GOT3 (cell line): ENCODE measurements at places on chromosomes 13 and 19.

DNA sequence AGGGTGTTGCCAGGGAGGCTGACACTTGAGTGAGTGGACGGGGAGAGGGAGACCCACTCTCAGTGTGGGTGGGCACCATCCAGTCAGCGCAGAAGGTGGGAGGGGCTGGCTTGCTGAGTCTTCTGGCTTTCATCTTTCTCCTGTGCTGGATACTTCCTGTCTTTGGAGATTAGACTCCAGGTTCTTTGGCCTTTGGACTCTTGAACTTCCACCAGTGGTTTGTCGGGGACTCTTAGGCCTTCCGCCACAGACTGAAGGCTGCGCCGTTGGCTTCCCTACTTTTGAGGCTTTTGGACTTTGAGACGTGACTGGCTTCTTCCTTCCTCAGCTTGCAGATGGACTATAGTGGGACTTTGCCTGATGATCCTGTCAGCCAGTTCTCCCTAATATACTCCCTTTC, 4.3 kb upstream of the LENG8 start:
- no peak for DNase-seq

- DNase-seq = no peak
These were observed at the start of gene STAP2 for GRCh38 chr19:4338441-4339355. STAP2 (minus strand) TSS chr19:4338827; CDS start chr19:4338753, 74 bp downstream.

DNA sequence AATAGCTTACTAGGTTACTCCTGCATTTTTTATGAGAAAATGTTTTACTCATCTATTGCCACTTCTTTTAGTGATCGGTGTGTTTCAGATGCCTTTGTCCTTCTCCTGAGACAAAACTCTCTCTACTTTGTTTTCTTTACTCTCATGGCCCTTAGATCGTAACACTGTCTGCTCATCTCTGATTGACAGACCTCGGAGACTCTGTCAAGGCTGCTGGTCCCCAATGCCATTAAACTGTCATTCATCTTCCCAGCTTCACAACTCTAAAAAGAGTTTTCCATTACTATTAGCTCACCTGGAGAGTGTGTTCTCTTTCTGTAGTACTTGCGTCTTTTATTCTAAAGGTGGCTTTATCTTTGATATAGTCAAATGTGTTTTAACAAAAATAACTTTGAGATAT, 765.2 kb downstream of the SLITRK1 start:
- DNase-seq = no peak

GRCh38 chr13:101026736-101027398, 352.3 kb upstream of the TMTC4 start:
- DNase-seq = no peak

GRCh38 chr19:37941782-37942515, 34.9 kb downstream of the SIPA1L3 start:
- DNase-seq = no peak

- DNase-seq = no peak
These were observed 54.9 kb downstream of the SLC7A9 start for GRCh38 chr19:32814624-32815023.

DNA sequence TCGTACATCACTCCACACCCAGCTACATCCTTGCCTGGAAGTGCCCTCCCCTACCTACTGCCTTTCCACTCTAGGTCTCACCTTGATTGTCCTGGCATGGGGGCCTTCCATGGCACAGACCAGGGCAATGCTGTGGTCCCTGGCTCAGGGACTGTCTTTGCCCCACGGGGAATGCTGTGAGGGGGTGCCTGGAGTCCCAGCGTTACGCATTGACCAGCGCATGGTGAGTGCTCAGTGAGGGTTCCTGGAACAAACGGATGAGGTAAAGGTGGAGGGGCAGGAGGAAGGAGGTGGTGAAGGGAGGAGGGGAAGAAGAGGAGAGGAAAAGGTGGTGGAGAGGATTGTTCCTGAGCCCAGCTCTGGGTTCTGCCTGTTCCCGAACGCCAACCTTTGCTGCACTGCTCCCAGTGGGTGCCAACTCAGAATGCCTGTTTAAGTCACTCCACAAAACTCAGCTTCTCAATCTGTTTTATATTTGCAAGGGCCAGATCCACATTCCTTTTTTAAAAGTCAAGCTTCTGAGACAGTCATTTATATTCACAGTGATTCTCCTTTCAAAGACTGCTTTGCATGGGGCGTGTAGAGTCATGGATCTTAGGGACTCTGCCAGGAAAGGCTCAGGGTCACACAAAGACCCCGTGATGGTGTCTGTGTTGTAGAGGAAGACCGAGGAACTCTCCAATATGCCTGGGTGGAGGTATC, 40.8 kb downstream of the CHST8 start:
- DNase-seq = no peak

- no peak for DNase-seq
These were observed 62.0 kb downstream of the PARP4 start for GRCh38 chr13:24450530-24450929.

GRCh38 chr19:11931051-11931450, 6.1 kb downstream of the ZNF700 start:
- DNase-seq = no peak

DNA sequence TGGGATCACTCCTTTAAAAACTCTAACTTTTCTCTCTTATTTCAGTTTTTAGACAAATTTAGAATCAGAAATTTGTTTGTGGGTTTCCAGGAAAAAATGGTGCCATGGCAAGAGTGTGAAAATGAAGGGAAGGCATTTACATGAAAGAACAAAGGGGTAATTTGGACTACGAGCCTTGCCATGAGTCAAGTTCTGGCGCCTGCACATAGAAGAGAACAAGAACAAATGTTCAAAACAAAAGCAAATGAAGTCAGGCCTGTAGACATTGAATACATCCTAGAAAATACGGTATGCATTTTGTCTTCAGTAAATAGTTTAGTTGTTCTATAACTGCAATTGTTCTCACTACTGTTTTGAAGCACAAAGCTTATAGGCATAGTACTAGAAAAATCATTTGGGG, 1390.5 kb downstream of the EFNB2 start:
- DNase-seq = no peak

DNA sequence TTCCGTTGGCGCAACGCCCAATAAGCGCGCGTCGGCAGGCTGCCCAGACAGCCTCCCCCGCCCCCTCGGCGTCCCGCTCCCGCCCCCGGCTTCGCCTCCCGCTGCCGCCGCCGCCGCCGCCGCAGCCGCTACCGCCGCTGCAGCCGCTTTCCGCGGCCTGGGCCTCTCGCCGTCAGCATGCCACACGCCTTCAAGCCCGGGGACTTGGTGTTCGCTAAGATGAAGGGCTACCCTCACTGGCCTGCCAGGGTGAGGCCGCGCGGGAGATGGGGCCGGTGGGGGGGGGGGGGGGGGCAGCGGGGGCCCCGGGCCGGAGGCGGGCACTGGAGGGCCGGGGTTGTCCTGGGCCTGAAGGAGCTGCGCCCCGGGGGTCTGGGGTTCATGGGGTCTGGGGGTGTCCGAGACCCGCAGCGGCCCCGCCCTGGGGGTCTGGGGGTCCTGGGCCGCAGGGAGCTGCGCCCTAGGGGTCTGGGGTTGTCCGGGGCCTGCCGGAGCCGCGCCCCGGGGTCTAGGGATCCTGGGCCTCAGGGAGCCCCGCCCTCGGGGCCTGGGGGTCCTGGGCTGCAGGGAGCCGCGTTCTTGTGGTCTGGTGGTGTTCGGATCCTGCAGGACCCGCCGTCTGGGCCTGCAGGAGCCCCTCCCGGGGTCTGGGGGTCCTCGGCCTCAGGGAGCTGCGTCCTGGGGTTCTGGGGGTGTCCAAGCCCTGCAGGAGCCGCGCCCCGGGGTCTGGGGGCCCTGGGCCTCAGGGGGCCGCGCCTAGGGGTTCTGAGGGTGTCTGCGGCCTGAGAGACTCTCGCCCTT, at the start of gene HDGFL2:
HDGFL2 (plus strand) TSS at position 124 of the 801 bp plus-strand sequence; CDS start at position 178, 54 bp downstream.
- DNase-seq = no peak

DNA sequence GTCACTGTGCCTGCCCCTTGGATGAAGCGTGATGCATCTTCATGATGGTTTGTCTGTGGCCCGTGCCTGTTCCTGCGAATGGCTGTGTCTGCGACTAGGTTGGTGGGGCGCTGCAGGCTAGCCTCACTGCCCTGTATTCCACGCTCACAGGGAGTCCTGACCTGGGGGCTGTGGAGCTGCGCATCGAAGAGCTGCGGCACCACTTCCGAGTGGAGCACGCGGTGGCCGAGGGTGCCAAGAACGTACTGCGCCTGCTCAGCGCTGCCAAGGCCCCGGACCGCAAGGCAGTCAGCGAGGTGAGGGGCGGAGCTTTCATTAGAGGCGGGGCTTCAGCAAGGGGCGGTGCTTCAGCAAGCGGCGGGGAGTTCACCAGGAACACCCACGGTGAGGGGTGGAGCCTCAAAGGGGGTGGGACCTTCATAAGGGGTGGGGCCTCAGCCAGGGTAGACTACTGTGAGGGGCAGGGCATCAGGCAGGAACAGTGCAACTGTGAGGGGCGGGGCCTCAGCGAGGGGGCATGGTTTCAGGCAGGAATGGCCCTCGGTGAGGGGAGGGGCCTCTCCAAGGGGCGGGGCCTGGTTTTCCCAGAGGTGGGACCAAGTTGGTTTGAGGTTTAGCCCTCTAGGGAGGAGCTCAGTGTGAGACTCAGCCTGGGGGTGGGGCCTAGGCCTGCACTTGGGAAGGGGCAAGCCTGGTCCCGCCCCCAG, 17.2 kb downstream of the PKN1 start:
- no peak for DNase-seq

DNA sequence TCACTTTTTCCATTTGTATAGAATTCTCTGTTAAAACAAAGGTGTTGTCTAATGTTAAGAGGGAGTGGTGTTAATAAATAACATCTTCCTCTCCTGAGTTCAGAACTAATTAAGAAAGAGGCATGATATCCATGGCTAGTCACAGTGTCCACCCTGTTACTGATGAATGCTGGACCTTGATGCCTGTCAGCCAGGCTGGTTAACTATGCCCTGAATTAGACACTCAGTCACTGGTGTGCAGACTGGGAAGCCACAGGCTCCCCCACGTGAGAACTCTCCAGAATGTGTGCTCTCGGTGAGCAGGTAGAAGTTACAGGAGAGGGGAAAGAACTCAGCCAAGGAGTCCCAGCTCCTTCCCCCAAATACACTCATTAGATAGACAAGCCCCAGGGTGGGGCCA, 56.1 kb upstream of the RNF113B start:
- no peak for DNase-seq

DNA sequence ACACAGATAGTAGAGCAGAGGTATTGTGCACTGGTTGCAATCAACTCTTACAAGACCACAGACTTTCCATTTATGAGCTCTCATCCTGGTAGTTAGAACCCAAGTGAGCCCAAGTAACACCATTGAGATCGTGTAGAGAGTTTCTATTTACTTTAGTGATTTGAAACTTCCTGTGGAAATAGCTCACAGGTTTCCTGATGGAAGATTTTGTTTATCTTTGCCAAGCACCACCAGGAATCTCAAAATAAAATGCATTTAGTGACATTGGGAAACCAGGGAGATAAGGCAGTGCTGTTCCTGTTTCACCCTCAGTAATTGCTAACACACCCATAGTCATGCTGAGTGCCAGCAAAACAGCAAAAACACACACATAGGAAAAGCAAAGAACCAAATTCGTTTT, 102.5 kb downstream of the FLT1 start:
- no peak for DNase-seq

DNA sequence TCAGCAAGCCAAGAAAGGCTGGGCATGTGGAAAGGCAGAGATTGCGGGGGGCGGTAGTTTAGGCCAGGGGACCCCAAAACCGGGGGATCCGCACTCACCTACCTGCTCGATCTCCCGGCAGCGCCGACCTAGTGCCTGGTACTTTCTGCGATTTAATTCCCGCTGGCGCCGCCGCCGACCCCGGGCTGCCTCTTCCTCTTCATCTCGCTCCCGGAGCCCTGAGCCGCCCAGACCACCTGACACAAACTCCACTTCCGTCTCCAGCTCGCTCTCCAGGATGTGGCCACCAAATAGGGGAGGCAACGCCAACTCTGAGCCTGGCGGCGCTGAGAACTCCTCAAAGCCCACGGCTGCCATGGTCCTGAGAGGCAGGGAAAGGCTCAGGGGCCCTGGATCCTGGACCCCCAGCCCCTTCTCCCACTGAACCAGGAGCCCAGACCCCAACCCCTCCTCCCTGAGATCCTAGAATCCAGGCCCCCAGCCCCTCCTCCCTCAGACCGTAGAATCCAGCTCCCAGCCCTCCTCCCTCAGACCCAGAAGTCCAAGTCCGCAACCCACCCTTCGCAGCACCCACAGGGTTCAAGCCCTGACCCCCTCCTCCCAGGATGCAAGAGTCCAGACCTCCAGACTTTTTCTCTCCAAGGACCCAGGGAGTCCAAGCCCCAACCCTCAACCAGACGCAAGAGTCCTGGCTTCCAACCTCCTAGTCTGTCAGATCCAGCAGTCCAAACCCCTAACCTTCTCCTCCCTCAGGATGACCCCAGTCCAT, 933 bp downstream of the TFPT start:
- DNase-seq = no peak

DNA sequence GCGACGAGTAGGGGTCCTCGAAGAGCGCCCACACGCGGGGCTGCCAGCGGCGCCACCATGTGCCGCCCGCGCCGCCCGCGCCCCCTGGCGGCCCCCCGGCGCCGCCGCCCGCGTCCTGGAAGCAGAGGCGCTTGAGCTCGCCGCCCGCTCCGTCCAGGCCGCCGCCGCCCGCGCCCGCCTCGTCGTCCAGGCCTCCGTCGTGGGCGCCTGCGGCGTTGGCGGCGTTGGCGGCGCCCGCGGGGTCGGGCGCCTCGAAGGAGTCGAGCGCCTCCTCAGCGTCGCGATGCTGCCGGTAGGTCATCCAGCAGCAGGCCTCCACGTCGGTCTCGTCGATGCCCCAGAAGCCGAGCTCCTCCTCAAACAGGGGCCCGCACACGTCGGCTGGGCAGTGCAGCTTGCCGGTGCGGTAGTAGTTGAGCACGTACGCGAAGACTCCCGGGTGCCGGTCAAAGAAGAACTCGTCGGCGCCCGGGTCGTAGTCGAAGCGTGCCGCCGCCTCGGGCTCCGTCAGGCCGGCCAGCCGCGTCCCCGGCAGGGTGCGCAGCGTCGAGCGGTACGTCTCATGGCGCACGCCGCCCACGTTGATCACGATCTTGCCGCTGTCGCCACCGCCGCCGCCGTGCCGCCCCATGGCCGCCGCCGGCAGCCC, 829 bp downstream of the KCNC3 start:
- no peak for DNase-seq

GRCh38 chr13:111202745-111203144, 87.6 kb downstream of the ARHGEF7 start:
- no peak for DNase-seq

DNA sequence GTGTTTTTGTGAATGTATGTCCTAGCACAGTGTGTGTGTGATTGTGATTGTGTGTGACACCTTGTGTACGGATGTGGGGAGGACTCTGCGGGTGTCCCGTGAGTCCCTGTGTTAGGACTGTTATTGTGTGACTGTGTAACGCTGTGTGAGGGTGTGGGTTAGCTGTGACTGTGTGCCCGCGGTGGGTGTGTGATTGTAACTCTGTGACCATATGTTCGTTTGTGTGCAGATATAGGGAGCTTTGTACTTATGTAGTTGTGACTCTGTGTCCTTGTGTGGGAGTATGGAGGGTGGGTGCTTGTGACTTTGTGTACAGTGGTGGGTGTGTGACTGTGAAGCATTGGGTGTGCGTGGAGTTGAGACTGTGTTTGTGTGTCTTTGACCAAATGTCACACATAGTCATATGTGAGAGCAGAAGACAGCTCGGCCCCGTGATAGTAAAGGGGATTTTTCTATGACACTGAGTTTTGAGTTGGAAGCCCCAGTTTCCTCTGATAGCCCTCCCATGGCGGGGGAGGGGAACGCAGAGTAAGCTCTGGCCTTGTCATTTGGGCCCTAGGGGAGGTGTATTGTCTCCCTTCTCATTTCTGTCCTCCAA, 949 bp upstream of the ZNF260 start:
- no peak for DNase-seq

GRCh38 chr19:6761053-6761676, 6.1 kb downstream of the SH2D3A start:
- DNase-seq = no peak

GRCh38 chr19:42081584-42082203, 5.7 kb downstream of the ZNF574 start:
- no peak for DNase-seq
